ENCODE measurements at places on chromosomes 1 and 21.

DNA sequence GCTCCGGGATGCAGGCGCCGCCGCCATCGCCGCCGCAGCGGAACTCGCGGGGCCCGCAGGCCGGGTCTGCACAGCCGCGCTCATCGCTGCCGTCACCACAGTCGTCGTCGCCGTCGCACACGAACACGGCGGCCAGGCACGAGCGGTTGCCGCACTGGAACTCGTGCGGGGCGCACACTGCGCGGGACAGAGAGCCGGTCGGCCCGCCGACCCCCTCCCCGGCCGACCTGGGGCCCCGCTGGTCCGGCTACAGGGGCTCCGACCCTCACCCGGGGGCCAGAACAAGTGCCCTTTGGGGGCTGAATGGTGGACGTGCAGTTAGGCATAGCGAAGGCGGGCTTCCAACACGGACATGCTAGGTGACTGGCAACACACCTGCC lies 38.6 kb upstream of the MAGOH start:
- H3K4me1 ChIP-seq, result no peaks in the 10 kb centered on the region
- peaks cover 7% of the 10 kb centered on the region for H3K36me3 ChIP-seq
- H3K27ac ChIP-seq, result no peak overlapping the region
- no peak for DNase-seq
- no peak overlapping the region for H3K4me3 ChIP-seq

DNA sequence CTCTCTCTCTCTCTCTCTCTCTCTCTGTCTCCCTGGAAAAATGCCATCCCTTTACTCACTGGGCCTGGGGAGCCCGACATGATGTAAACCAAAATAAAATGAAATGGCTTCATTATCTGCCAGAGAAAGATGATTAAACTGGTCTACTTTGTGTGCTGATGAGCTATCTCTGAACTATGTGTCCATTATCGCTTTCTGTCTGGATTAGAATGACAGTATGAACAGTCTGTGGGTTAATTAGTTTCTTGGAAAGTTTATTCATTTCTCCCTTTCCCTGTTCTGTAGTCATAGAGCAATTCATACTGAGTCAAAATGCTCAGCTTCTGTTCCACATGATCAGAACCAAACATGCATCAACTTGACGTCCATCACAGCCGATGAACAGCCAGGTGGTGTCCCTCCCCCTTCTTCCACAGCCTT lies 72.4 kb upstream of the KCND3 start:
- peaks cover 3% of the 10 kb centered on the region for H3K27me3 ChIP-seq
- DNase-seq, result no peak
- H3K4me3 ChIP-seq, result no peak overlapping the region
- no peaks in the 10 kb centered on the region for H3K4me1 ChIP-seq

GRCh38 chr1:12407050-12407961 lies 177.5 kb downstream of the VPS13D start:
- no peak overlapping the region for H3K27ac ChIP-seq
- peaks cover 3% of the 10 kb centered on the region for H3K4me1 ChIP-seq
- no peak for DNase-seq
- peaks cover 31% of the 10 kb centered on the region for H3K36me3 ChIP-seq
- peaks cover 1% of the 10 kb centered on the region for H3K27me3 ChIP-seq

- H3K4me3 ChIP-seq, result no peak overlapping the region
- peaks cover 8% of the 10 kb centered on the region for H3K27me3 ChIP-seq
- DNase-seq, result no peak
- H3K36me3 ChIP-seq, result no peaks in the 10 kb centered on the region
- no peak overlapping the region for H3K27ac ChIP-seq
These were observed 19.4 kb downstream of the KIAA2013 start for GRCh38 chr1:11906870-11907269.

DNA sequence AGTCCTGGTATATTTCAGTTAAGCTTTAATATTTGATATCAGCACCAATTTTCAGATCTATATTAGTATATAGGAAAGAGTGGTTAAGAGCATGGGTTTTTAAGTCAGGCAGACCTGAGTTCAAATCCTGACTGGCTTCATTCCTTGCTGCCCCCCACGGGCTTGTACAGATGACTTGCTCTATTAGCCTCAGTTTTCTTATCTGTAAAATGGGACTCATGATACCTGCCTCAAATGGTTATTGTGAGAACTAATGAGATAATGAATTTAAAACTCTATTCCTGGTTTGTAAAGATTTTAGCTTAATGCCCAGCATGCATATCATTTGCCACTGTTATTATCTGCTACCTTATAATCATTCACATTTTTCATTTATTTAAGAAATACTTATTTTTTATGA lies 264.5 kb downstream of the RPS6KC1 start:
- H3K4me1 ChIP-seq, result no peaks in the 10 kb centered on the region
- H3K36me3 ChIP-seq, result no peaks in the 10 kb centered on the region
- H3K27me3 ChIP-seq, result no peaks in the 10 kb centered on the region
- no peak for DNase-seq
- no peak overlapping the region for H3K27ac ChIP-seq

DNA sequence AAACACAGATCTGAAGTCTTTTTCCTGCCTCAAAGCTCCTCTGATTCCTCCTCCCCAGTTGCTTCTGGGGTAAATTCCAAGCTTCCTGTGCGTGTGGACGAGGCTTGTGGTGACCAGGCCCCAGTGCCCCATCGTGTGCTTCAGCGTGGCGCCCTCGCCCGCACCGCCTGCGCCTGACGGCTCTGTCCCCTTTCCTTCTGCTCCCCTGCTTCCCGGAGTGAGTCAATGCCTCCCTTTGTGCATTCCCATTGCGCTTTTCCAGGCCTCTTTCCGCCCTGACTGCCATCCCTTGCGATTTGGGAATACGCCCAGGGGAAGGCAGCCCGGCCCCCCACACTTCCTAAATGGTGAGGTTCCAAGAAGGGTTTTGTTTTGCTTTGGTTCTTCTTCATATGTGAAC lies 36.3 kb downstream of the FAAP20 start:
- H3K27me3 ChIP-seq, result peaks cover 12% of the 10 kb centered on the region
- H3K4me1 ChIP-seq, result peaks cover 10% of the 10 kb centered on the region
- H3K27ac ChIP-seq, result no peak overlapping the region

DNA sequence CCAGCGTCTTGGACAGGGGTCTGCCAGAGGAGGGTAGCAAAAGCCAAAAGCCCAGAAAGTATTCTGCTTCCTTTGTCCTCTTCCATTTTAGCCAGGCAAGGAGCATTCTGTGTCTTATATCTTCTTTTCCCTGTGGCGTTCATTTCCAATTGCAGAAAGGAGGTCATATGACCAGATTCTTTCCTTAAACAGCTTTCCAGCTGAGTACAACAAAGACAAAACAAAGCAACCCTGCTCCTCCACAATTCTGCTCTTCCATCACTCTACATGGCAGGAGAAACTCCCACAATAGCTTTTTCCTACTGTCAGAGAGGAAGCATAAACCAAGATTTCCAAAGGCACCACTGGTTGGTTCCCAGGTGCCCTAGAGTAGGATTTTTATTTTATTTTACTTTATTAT lies 19.7 kb downstream of the ENSA start:
- DNase-seq, result no peak
- no peak overlapping the region for H3K4me3 ChIP-seq
- peaks cover 3% of the 10 kb centered on the region for H3K36me3 ChIP-seq
- H3K27me3 ChIP-seq, result peaks cover 4% of the 10 kb centered on the region
- peaks cover 30% of the 10 kb centered on the region for H3K4me1 ChIP-seq
- H3K27ac ChIP-seq, result peak overlapping the region; percentile 93

GRCh38 chr21:44737706-44738354 lies 26.5 kb upstream of the TSPEAR start:
- H3K27ac ChIP-seq, result no peak overlapping the region
- peaks cover 13% of the 10 kb centered on the region for H3K27me3 ChIP-seq
- H3K4me1 ChIP-seq, result no peaks in the 10 kb centered on the region
- DNase-seq, result no peak
- peaks cover 17% of the 10 kb centered on the region for H3K36me3 ChIP-seq
- H3K4me3 ChIP-seq, result no peak overlapping the region

GRCh38 chr1:39677645-39678044 lies 5.7 kb upstream of the NT5C1A start:
- no peak for DNase-seq
- H3K36me3 ChIP-seq, result peaks cover 3% of the 10 kb centered on the region
- H3K27me3 ChIP-seq, result peaks cover 8% of the 10 kb centered on the region
- H3K4me3 ChIP-seq, result no peak overlapping the region

DNA sequence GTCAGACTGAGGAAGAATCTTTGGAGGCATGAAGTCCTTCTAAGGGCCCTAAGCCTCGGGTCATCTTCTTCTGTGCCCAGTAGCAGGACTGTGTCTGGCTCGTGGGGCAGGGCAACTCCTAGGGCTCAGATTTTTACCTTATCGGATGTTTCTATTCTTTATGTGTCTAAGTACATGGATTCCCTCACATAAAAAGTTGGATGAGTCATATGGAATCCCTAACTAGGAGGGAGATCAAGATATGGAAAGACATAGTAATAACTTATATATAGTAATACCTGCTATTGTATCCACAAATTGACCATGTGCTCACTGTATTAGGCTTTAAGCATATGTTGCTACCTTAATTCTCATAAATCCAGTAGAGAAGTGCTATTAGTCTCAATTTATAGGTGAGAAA lies 364.5 kb upstream of the CAMK1G start:
- H3K4me1 ChIP-seq, result no peaks in the 10 kb centered on the region
- H3K4me3 ChIP-seq, result no peak overlapping the region
- DNase-seq, result no peak
- no peaks in the 10 kb centered on the region for H3K27me3 ChIP-seq
- no peak overlapping the region for H3K27ac ChIP-seq
- no peaks in the 10 kb centered on the region for H3K36me3 ChIP-seq

DNA sequence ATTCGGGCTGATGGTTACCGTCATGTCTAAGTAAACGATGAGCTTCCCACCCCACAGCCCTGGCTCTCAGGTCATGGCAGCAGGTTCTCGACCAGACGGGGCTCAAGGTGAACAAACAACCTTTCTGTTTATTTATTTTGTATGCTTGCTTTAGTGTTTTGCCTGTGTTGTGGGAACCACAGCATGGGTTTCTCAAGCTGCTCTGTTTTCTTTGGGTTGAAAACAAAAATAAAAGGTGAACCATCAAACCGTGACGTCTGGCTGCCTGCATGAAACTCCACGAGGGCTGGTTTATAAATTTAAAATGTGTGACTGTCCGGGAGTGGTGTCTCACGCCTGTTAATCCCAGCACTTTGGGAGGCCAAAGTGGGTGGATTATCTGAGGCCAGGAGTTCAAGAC lies 28.0 kb downstream of the TMEM51 start:
- H3K4me1 ChIP-seq, result peaks cover 67% of the 10 kb centered on the region
- peaks cover 15% of the 10 kb centered on the region for H3K27me3 ChIP-seq
- DNase-seq, result no peak
- no peak overlapping the region for H3K4me3 ChIP-seq

DNA sequence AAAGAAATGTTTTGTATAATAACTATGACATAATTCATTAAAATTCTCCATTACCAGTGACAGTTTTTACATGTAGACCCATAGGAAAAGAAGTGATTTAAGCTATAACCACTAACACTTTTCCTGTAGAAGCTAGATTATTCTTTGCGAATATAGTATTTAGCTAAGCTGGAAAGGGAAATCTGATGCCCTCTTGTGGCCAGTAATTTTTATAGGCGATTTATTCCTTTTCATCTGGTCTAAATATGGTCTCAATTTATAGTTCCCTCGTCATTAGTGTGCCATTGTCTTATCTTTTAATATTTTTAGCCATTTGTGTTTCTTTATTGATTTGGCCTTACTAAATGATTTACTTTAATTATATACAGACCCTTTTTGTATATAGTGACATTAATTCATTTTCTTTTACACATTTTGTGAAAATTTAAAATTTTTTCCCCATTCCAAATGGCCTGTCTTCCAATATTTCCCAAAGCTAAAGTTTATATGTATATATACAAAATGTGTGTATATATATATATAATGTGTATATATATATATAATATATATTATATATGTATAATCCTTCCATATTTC lies 26.7 kb downstream of the BTG3 start:
- H3K4me3 ChIP-seq, result no peak overlapping the region
- peaks cover 1% of the 10 kb centered on the region for H3K27me3 ChIP-seq
- no peak overlapping the region for H3K27ac ChIP-seq
- H3K36me3 ChIP-seq, result no peaks in the 10 kb centered on the region

- peaks cover 7% of the 10 kb centered on the region for H3K4me1 ChIP-seq
- H3K27me3 ChIP-seq, result no peaks in the 10 kb centered on the region
- H3K36me3 ChIP-seq, result peaks cover 30% of the 10 kb centered on the region
- no peak overlapping the region for H3K4me3 ChIP-seq
- no peak overlapping the region for H3K27ac ChIP-seq
These were observed 38.8 kb upstream of the FAM3B start for GRCh38 chr21:41277846-41278245.

DNA sequence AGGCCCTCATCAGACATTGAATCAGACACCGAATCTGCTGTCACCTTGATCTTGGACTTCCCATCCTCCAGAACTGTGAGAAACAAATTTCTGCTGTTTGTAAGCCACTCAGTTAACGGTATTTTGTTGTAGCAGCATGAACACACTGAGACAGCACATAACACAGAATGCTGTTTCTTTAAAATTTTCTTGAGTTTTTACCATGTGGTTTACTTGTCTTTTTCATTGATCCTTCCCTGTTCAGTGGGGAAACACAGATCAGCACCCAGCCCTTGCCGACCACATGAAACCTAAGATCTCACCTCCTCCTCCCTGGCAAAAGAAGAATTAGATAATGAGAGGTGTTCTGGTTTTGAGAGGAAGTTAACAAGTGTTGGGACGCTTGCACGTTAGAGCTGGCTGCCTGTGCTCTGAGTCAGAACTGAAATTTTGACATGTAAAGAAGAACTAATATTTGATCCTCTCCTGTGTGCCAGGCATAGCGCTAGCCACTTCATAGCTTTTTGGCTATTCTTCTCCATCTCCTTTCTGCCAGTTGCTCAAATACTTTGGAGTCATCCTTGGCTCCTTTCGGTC lies 179.6 kb downstream of the DHRS3 start:
- H3K27me3 ChIP-seq, result peaks cover 5% of the 10 kb centered on the region
- peaks cover 33% of the 10 kb centered on the region for H3K36me3 ChIP-seq
- H3K4me3 ChIP-seq, result peak overlapping the region; percentile 47
- peaks cover 59% of the 10 kb centered on the region for H3K4me1 ChIP-seq
- no peak overlapping the region for H3K27ac ChIP-seq

GRCh38 chr1:25515033-25515432 lies 28.4 kb upstream of the LDLRAP1 start:
- H3K4me3 ChIP-seq, result peak overlapping the region; percentile 49
- peaks cover 9% of the 10 kb centered on the region for H3K36me3 ChIP-seq
- H3K27ac ChIP-seq, result no peak overlapping the region
- no peaks in the 10 kb centered on the region for H3K4me1 ChIP-seq

GRCh38 chr1:232009741-232010140 lies 383.2 kb downstream of the DISC1 start:
- H3K36me3 ChIP-seq, result peaks cover 6% of the 10 kb centered on the region
- no peak overlapping the region for H3K27ac ChIP-seq
- H3K27me3 ChIP-seq, result peaks cover 2% of the 10 kb centered on the region
- H3K4me3 ChIP-seq, result no peak overlapping the region
- peaks cover 41% of the 10 kb centered on the region for H3K4me1 ChIP-seq

GRCh38 chr1:8422510-8423268 lies 104.8 kb downstream of the SLC45A1 start:
- no peak overlapping the region for H3K4me3 ChIP-seq
- H3K4me1 ChIP-seq, result peaks cover 33% of the 10 kb centered on the region
- H3K27me3 ChIP-seq, result peaks cover 16% of the 10 kb centered on the region
- no peak overlapping the region for H3K27ac ChIP-seq

GRCh38 chr1:85240174-85240601 lies 19.3 kb downstream of the C1orf52 start:
- H3K4me3 ChIP-seq, result no peak overlapping the region
- H3K4me1 ChIP-seq, result peaks cover 12% of the 10 kb centered on the region
- no peaks in the 10 kb centered on the region for H3K27me3 ChIP-seq
- no peaks in the 10 kb centered on the region for H3K36me3 ChIP-seq
- no peak for DNase-seq

All from endothelial cell (in vitro differentiated cells).